ENCODE measurements at places on chromosomes 3 and 15.
A peak's percentile ranks its signal among the peaks of the same experiment; 100 is the strongest.

DNA sequence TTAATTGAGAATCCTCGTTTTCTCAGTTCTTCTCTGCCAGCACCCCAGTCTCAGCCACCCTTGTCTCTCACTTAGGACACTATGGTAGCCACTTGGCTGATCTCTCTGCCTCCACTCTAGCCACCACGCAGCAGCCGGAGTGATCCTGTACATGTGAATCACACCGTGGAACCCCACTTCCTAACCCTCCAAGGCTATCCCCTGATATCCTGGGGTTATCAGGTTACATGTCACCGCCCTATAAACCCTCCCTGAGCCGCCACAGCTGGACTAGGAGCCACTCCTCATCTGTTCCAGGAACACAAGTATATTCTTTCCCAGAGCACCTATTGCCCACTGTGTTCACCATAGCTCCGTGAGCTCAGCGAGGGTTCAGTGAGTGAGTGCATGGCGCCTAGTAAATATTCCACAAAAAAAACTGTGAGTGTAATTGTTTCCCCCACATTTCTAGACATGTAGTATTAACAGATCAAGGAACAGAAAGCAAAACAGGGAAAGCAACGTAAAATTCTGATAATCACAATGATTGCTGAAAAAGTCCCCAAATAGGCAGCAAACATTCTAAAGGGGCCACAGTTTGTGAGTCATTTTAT, 661 bp upstream of the PARP14 start:
- DNase-seq, result no peak

- no peak for DNase-seq
These were observed 33.9 kb upstream of the IREB2 start for GRCh38 chr15:78404125-78404524.

GRCh38 chr3:60652829-60653228, 598.4 kb downstream of the FHIT start:
- DNase-seq, result no peak

DNA sequence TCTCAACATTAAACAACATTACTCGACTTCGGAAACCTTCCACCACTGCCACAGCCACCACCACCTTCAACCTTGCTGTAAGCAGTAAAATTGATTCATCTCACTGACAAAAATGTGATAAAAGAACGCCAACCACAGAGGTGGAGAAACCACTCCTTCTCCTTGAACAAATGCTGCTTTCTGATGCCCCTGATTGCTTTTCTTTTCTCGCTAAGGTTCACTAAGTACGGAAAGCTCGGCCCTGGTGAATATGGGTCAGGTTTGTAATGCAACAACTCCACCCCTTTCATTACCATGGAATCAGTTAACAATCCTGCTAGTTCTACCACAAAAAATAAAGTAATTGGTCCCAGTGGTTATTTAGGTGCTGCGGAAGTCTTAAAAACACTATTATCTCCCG, 44.9 kb downstream of the MEIS2 start:
- DNase-seq, result no peak

- no peak for DNase-seq
These were observed 404.9 kb upstream of the ALCAM start for GRCh38 chr3:104961851-104962250.

DNA sequence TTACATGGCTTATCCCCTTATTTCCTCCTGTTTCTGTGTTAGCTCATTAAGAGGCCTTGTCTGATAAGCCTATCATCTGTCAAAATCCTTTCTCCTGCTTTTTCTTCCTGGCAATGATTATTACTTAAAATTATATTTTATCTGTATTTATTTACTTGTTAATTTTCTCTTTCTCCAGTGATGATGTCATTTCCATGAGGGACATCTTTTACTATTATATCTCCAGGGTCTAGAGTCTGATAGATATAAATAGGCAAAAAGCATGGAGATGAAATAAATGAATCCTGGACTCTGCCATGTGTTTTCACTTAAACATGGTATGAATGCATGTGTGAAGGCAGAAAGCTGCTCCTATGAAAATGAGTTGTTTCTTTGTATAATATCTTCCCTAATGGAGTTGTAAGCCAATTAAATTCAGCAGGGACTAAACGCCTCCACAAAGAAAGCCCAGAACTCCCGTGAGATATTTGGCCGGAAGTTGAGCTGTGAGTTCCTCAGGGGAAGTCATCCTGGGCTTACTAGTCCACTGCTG, 375.2 kb downstream of the TUSC7 start:
- DNase-seq, result no peak

DNA sequence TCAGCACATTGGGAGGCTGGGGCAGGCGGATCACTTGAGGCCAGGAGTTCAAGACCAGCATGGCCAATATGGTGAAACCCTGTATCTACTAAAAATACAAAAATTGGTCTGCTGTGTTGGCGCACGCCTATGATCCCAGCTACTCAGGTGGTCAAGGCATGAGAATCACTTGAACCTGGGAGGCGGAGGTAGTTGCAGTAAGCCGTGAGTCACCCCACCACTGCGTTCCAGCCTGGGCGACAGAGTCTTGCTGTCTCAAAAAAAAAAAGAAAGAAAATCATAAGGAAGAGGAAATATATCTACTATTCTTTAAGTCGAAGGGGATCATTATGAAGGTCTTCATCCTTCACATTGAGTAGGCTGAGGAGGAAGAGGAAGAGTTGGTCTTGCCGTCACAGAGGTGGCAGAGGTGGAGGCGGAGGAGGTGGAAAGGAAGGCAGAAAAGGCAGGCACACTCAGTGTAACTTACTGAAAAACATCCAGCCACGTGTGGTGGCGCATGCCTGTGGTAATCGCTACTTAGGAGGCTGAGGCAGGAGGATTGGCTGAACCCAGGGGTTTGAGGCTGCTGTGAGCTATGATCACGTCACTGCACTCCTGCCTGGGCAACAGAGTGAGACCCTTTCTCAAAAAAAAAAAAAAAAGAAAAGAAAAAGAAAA, 14.2 kb downstream of the CSK start:
- no peak for DNase-seq

DNA sequence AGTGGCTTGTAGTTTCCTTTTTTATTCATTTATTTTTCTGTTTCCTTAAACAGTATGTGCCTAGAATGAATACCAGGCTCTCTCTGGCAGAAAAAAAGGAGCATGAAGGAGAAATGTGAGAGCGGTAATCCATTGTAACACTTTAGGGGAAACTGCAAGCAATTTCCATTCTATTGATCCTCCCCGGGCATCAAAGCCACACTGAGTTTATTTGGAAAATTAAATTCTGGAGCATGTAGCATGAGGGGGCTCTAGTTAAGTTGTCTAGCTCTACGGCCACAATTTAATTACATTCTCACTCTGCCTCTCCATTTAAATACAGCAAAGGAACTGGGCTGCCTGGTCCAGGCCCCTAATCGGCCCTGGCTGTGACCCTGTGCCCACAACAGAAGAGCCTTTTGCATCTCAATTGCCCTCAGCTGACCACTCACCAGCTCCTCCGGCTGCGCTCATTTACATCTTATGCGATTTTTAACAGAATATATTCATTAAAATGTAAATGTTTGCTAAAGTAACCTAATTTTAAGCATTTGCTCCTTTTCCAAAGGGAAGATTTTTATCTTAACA, 72.9 kb downstream of the MEGF11 start:
- no peak for DNase-seq

DNA sequence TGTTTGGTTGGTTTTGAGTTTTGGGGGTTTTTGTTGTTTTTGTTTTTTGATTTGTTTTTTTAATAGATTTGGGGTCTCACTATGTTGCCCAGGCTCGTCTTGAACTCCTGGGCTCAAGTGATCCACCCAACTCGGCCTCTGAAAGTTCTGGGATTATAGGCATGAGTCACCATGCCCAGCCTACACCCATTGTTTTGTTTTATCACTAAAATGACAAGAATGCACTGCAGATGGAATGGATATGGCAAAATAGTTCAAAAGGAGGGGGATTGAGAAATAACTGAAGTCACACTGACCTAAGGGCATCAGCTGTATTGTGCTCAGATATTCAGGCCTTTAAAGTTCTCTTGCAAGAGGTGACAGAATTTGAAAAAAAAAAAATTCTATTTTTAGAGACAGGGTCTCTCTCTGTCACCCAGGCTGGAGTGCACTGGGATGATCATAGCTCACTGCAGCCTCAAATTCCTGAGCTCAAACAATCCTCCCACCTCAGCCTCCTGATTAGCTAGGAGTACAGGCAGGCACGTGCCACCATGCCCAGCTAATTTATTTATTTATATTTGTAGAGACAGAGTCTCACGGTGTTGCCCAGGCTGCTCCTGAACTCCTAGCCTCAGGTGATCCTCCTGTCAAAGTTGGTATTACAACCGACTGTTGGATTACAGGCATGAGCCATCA, 4.4 kb upstream of the RASA2 start:
- DNase-seq, result peak; percentile 81

- no peak for DNase-seq
These were observed 89.7 kb downstream of the BDH1 start for GRCh38 chr3:197465996-197466549.

DNA sequence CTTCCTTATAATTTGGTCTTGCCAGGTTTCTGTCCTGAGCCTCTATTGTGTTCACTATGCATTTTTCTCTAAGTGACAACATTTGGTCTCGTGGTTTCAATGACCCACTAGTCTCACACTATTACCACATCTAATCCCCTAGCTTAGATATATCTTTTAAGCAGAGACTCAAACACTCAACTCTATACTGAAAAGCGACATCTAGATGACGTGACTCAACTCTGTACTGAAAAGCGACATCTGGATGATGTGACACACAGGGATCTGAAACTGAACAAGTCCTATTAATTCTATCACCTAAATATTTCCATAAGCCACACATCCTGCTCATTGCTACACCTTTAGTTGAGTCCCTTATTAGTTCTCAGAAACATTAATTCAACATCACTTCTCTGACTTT, 141.7 kb upstream of the MBNL1 start:
- no peak for DNase-seq

GRCh38 chr3:136750209-136750896, 1.8 kb downstream of the STAG1 start:
- DNase-seq, result no peak

- DNase-seq, result no peak
These were observed 20.0 kb upstream of the BLM start for GRCh38 chr15:90697175-90697574.

GRCh38 chr3:11910971-11911531, 64.4 kb upstream of the TAMM41 start:
- DNase-seq, result no peak

DNA sequence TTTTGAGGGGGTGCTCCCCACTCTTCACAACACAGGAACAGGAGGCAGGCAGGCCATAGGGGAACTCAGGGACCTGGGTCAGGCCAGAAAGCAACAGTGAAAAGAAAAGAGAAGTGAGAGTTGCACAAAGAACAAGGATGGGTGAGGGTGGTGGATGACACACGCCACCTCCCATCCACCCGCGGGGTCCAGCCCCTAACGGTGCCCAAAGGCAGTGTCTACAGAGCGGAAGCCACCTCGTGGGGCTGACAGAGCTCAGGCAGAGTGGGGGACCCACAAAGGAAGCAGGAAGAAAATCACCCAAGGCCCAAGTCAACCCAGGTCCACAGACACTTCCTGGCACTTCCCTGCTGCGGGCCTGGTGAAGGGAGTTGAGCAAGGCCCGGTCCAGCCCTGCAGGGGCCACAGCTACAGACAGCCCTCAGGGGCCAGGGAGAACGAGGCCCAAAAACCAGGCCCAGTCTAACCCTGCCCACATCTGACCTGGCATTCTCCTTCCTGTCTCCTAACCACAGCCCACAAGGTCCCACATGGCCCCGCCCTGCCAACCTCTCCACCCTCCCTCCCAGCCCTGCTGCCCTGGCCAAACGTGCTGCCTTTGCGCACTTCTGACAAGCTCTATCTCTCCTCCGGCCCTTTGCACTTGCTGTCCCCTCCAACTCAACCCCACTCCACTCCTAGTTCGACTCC, 5.9 kb downstream of the NUP210 start:
- no peak for DNase-seq

- no peak for DNase-seq
These were observed 5.7 kb upstream of the FOXB1 start for GRCh38 chr15:59998305-59998949.

- DNase-seq, result no peak
These were observed 6.9 kb upstream of the GHRL start for GRCh38 chr3:10299679-10300078.

DNA sequence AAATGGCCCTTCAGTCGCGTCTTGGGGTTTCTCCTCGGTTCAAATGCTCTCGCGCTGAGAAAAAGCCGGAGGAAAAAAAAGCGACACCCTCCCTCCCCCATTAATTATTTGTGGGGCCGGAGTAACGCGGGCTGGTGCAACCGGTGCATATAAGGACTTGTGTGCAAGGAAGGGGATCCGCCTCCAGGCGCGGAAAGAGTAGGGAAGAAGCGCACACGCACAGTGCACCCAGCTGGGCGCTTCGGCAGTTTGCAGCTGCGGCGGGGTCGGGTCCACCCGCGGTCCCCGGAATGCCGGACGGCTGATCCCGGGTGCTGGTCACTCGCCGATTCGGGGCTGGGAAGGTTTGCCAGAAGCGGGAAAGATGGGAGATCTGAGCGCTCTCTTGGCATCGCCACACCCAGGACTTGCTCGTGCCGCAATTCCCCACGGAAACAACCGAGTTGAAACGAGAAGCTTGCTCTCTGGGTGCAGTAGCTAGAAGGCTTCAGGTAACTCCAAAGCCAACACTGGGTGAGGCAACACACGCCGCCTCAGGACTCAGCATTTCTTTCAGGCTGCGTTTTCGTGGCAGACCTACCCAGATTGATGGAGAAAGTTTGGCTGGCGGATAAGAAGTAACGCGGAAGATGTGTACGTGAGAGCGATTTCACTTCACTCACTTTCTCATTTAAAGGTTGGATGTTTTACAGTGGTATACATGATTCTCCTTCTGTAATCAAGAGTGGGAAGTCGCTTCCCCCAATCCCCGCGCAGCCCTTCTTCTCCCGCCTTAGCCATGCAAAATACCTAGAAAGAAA, 720 bp upstream of the TNIK start:
- DNase-seq, result peak; percentile 65

DNA sequence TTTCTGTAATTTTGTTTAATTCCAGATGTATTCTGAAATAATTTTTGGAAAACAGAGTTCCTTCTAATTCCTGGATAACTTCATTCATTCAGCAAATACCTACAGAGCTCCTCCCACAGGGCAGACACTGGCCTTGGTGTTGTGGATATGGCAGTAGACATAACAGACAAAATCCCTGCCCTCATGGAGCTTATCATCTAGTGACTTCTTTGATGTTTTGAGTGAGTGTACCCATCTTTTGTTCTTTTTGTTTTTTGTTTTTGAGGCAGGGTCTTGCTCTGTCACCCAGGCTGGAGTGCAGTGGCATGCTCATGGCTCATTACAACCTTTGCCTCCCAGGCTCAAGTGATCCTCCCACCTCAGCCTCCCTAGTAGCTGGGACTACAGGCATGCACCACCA, 21.1 kb downstream of the DET1 start:
- DNase-seq, result no peak

- no peak for DNase-seq
These were observed 184.9 kb upstream of the NSMCE3 start for GRCh38 chr15:29454506-29454905.

DNA sequence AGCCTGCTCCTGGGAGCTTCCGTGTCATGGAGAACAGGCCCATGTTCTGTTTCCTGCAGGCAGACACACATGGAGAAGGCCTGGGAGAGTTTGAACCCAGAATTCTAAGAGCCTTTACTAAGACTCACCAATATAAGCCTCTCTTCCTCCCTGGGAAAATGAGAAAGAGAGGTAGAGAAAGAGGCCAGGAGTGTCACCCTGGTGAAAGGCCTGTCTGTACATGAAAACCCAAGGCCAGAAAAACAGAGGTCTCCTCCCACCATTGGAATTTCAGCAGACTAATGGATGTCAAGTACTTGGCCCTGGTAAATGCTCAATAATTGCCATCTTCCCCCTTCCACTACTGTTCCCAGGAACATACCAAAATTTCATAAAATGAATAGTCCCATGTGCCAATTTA, 117.6 kb downstream of the TOP2B start:
- no peak for DNase-seq

All from SW 1271 (cell line).